ENCODE measurements at places on chromosomes 1 and 21.

- DNase-seq = no peak
Observed at GRCh38 chr1:109538827-109539555, 681 bp upstream of the GPR61 start.

DNA sequence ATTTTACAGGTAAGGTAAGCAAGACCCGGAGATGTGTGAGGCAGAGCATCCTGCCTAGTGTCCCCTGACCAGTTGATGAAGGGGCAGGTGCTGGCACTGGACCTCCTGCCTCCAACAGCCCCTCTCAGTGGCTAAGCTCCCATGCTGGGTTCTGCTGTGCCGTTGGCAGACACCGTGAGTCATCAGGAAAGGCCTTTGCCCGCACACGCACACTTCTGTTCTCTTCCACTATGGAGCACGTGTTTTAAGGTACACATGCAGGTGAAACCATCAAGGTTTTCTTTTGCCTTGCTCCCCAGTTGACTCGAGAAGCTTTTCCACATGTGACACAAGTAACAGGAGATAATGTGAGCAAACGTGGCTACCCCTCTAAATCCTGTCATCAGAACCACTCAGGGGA is 207.9 kb downstream of the RRAGC start:
- DNase-seq = no peak

DNA sequence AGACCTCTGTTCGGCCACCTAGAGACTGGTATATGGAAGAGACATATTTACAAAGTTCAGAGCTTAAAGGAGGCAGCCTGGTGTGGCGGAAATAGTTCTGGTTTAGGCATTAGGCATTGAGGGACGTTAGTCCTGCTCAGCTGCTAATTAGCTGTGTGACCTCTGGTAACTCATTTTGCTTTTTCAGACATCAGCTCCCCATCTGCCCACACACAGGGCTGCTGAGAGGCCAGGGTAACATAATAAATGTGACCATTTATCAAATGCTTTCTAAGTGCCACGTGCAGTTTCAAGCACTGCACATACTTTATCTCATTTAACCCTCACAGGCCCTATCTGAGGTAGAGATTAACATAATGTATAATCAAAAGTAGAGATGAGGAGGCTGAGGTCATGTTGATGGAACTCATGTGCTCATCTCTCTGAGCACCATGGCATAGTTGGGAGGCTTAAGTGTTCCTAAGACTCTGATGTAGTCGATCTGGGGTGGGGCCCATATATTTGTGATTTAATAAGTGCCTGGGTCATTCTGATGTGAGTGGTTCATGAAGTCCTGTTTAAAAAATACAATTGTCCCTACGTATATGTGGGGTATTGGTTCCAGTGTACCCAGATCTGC is 267.2 kb upstream of the PLXNA2 start:
- DNase-seq = no peak

GRCh38 chr1:235136111-235136510 is 7.5 kb upstream of the TOMM20 start:
- DNase-seq = no peak

- DNase-seq = peak; percentile 74
Observed at GRCh38 chr1:31505911-31506497, 70.3 kb upstream of the TINAGL1 start.

GRCh38 chr1:205798577-205798976 is 14.4 kb downstream of the SLC41A1 start:
- DNase-seq = no peak

DNA sequence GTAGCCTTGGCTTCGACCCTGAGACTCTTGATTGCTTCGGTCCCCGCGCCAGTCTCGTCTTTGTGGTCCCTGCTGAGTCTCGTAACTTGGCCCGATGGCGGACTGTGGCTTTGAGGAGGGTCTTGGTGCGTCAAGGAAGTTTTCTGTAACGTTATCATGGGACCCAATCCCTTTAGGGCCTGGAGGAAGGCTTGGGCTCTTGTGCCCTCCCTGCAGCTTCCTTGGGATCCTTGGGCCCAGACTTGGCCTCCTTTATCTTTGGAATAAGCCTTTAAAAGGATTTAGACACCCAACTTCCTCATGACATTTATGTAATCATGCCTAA is 371 bp downstream of the ZMPSTE24 start:
- DNase-seq = no peak

DNA sequence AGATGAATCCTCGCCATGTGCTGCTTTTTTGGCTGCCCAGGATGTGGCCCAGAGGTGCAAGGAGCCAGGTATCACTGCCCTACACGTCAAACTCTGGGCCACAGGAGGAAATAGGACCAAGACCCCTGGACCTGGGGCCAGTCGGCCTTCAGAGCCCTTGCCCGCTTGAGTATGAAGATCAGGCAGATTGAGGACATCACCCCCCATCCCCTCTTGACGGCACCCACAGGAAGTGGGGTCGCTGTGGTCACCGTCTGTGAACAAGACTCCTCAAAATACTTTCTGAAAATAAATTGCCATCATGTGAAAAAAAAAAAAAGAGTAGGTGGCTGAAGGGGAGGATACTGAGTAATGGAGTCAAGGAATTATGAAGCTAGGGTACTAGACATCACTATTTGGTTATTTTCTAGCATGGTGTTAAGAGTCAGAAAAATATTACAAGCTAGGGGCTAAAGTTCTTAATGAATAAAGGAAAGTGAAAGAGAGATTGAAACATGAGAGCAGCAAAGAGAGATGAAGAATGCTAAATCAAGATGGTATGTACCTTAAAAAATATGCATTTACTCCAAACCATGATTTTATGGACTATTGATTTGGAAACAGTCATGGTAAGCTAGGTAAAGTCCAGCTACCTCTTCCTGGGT is 84.9 kb downstream of the CLEC20A start:
- no peak for DNase-seq

DNA sequence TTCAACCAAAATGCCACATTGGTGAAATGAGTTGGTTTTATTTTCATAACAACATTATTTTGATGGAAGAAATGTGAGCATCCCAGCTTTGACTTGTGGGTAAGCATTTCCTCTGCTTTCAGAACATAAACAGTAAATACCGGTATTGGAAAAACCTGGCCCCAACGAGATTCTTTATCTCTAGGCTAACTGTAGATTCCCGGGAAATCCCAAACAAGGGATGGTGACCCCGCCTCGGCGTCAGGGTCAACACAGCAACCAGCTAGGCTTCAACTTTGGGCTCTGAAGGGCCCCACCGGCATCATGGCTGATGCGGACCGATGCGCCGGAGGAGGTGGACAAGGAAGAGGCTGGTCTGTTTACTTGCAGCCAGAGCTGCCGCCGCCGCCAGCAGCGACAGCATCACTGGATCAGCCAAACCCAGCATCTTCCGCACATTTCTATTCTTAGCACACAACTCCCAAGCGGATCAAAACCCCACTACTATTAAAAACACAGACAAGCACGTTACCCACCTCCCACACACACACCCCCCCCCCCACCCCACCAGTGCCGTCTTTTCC is 1.1 kb downstream of the AKT3 start:
- DNase-seq = peak; percentile 77

DNA sequence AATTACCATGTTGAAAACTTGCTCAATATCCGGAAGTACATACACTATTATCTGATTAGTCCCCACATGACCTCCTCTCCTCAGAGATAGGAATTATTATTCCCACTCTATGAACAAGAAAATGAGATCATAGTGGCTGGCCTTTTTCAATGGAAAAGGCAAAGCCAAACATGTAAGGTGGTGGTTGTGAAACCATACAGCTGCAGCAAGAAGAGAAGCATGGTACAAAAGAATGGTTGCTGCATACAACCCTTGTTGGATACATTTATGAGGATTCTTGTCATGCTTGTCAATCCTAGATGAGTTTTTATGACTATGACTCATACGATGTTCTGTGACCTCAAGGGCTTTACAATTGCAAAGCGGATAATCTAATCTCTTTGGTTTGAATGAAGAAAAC is 514.7 kb downstream of the PLPP3 start:
- DNase-seq = peak; percentile 69

GRCh38 chr21:43355925-43356289 is 71.0 kb downstream of the SIK1 start:
- DNase-seq = no peak

DNA sequence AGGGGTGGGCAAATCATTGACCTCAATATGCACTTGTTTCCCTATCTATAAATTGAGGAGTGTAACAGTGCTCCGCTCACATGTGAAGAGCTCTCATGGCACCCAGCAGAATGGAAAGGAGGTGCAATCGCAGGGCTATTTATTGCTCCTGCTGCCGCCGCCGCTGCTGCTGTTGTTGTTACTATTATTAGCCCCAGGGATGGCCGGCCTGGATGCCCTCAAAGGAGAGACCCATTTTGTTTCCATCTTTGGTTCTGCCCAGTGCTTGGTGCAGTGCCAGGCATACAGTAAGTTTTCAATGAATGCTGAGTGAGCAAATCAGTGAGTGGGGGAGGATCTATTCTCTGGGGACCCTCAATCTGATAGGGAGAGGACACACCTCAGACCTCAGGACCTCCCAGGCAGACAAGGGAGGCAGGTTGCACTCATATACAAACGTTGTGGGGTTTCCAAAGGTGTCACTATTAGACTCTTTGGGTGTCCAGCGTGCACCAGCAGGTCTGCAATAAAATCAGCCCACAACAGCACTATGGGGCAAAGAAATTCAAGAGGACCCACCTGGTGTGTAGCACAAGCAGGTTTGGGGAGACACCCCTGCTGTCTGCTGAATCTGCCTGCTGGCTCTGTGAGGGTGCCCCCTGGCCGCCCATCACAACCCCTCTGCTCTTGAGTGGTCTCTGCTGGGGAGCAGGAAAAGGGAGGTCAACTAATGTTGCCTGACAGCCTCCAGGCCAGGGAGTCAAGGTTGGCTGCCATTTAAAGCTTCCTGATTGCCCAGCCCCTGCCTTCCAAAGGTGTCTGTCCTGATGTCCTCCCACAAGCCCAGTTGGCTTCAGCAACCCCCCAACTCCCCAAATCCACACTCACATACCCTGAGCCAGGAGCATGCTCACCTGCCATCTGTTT is 136.3 kb downstream of the ACTL8 start:
- DNase-seq = no peak

GRCh38 chr1:2151252-2151651 is 43.3 kb downstream of the FAAP20 start:
- DNase-seq = peak; percentile 47

DNA sequence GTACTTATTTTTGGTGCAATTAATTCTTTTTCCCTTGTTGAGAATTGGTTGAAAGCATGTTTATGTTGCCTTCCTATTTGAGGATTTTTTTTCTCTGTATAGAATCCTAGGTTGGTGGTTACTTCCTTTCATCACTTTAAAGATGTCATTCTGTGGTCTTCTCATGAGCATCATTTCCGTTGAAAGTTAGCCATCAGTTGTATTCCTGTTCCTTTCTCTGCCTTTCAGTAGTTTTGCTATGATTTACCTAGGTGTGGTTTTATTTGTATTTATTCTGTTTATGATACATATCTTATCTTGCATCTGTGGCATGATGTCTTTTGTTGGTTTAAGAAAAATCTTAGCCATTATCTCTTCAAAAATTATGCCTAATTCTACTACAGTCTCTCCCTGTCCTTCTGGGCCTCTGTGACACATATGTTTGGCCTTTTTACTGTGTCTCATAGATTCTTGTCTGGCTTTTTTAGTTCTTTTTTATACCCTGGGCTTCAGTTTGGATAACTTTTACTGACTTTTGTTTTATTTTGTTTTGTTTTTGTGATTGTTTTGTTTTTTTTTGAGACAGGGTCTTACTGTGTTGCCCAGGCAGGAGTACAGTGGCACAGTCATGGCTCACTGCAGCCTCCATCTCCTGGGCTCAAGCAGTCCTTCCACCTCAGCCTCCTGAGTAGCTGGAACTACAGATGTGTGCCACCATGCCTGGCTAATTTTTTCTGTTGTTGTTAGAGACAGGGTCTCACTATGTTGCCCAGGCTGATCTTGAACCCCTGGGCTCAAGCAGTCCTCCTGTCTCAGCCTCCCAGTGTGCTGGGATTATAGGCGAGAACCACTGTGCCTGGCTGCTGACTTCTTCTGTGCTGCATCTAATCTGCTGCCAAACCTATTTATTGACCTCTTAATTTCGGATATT is 24.1 kb downstream of the PTGFRN start:
- DNase-seq = no peak

- peak; percentile 86 for DNase-seq
Observed at GRCh38 chr1:169109561-169110134, 3.2 kb downstream of the ATP1B1 start.

DNA sequence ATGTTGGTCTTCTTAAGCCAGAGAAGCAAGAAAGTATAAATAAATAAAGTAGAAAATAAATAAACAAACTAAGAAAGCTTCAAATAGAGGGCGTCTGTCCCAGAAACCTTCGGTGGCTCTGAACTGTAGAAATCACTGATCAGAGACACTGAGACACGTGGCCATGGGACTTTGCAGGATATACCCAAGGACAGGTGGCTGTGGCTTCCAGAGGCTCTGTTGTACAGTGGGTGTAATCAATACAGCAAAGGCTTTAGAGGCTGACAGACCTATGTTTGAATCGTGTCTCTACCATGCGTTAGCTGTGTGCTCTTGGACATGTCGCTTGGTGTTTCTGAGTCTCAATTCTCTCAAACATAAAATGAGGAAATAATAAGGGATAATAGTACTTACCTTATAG is 41.0 kb upstream of the EPS15 start:
- no peak for DNase-seq

DNA sequence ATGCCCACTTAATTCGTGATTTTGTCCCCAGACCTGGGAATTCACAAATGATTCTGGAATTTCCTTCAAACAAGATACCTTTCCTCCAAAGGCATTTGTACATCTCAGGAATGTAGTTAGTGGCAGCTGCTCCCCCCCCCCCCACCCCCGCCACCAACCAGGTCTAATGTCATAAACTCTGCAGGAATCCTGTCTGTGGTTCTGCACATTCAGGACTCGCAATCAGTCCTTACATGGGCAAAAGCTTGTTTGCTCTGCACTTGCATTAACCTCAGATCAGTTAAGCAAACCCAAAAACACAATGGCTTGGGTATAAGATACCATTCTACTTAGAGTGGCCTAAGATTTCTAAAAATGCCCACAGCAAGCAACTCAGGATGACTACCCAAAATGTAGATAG is 143.8 kb downstream of the TGFB2 start:
- peak; percentile 61 for DNase-seq

GRCh38 chr1:24656046-24656445 is 12.9 kb downstream of the SRRM1 start:
- DNase-seq = no peak

GRCh38 chr21:46017695-46018094 is 36.1 kb downstream of the COL6A1 start:
- no peak for DNase-seq

GRCh38 chr1:36175137-36176095 is 19.5 kb downstream of the MAP7D1 start:
- DNase-seq = peak; percentile 53

- DNase-seq = peak; percentile 58
Observed at GRCh38 chr1:6497215-6497866, 5.9 kb upstream of the PLEKHG5 start.

All from cardiac fibroblast (primary cell).